NCI-H1092 treated with DMSO at 0.1 percent for 48 hours (cell line): ENCODE measurements at places on chromosomes 3 and 15.

GRCh38 chr3:129020691-129021090, 19.6 kb downstream of the EFCC1 start:
- DNase-seq: no peak

- DNase-seq: no peak
Measured at GRCh38 chr3:109265295-109265694, 51.0 kb downstream of the DPPA2 start.

- peak; percentile 49 for DNase-seq
Measured at GRCh38 chr15:40279437-40280141, 3.3 kb downstream of the ANKRD63 start.

GRCh38 chr3:147656023-147656422, 246.9 kb downstream of the ZIC1 start:
- no peak for DNase-seq

- no peak for DNase-seq
Measured at GRCh38 chr3:144843099-144843498, 871.5 kb downstream of the DIPK2A start.

GRCh38 chr3:115915061-115915460, 291.8 kb downstream of the GAP43 start:
- DNase-seq: no peak

GRCh38 chr3:57927916-57928315, 80.3 kb upstream of the FLNB start:
- DNase-seq: no peak

- no peak for DNase-seq
Measured at GRCh38 chr3:42608581-42608980, 8.1 kb downstream of the NKTR start.

GRCh38 chr3:45642731-45643152, 46.5 kb upstream of the SACM1L start:
- DNase-seq: peak; percentile 41

DNA sequence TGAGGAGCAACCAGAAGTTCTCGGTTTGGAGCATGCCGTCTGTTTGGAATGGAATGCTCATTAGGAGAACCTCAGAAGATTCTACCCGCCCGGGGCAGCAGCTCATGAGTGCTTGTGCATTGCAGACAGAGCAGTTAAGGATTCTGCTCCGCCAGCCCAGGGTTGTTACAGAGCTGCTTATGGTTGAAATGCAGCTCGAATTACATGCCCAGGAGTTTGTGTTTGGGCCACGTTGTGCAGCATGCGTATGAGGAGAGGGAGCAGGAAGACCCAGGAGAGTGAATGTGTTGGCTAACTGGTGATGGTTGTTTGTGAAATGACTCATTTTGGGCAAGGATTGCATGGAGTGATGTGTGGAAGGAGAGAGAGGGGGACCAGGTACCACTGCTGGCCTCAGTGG, 9.0 kb downstream of the FGD5 start:
- DNase-seq: no peak

GRCh38 chr3:70273492-70273891, 38.9 kb downstream of the MDFIC2 start:
- no peak for DNase-seq

- no peak for DNase-seq
Measured at GRCh38 chr15:65925338-65925737, 56.0 kb downstream of the RAB11A start.

GRCh38 chr3:66115858-66116654, 77.3 kb upstream of the MAGI1 start:
- no peak for DNase-seq

GRCh38 chr3:72998466-72998865, 1.9 kb downstream of the PPP4R2 start:
- DNase-seq: no peak

GRCh38 chr15:62807539-62808130, 234.9 kb upstream of the TPM1 start:
- DNase-seq: no peak

DNA sequence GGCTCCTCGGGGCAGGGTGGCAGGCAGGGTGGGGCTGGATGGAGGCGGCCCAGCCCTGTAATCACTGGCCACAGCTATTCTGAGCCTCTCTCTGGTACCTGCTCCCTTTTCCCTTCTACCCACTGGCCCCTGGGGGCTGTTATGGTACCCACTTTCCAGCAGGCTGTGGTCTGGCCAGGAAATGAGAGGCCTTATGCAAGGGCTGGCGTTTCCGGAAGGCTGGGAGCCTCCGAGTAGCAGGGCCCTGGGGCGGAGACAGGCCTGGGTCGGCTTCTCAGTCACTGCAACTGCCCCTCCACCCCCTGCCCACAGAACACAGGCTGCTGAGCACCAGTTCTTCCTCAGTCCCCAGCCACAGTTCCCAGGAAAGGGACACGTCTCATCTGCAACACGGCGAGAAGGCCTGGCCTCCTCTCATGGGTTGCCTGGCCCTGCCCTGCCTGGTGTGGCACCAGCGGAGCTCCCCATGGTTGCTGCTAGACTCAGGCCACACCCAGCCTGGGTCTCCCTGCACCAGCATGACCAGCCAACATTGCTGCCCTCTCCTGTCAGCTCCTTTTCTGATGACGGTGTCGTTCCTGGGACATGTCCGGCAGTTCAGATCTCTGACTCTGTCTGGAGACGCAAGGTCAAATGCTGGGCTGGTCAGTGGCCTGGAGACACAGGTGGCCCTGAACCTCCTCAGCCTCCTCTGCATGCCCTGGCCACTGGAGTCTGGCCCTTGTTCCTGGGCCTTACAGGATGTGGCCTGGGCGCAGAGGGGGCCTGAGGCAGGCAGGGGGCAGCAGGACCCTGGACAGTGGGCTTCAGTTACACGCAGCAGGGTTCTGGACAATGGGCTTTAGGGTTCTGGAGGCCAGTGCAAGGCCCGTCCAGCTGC, 6.5 kb downstream of the CHST13 start:
- no peak for DNase-seq

DNA sequence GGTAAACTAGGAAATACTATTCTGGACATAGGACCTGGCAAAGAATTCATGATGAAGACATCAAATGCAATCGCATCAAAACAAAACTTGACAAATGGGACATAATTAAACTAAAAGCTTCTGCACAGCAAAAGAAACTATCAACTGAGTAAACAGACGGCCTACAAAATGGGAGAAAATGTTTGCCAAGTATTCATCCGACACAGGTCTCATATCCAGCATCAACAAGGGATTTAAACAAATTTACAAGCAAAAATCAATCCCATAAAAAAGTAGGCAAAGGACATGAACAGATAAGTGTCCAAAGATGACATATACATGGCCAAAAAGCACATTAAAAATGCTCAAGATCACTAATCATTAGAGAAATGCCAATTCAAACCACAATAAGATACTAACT, 1088.9 kb downstream of the NAALADL2 start:
- DNase-seq: peak; percentile 97

GRCh38 chr15:26525096-26525495, 247.8 kb downstream of the GABRB3 start:
- DNase-seq: no peak

- no peak for DNase-seq
Measured at GRCh38 chr3:41163421-41163820, 35.9 kb upstream of the CTNNB1 start.

DNA sequence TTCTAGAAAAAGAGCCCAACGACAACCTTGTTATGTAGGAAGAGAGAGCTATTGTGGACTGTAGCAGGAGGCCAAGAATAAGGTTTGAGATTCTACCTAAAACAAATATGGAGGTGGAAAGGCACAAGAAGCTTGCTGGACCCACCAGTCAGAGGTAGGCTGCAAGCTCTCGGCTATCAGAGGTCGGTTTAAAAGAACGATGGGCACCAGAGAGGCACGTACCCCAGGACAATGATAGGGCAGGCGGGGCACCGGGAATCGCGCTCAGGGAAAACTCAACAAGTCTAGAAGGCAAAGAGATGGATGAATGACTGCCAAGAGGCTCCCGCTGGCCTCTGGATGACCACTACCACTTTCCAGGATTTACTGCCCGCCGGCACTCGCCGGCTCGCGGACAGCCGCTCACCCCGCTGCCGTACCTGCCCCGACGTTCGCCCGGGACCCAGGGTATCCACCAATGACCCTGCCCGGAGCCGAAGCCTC, 1.1 kb downstream of the HDGFL3 start:
- DNase-seq: peak; percentile 14

DNA sequence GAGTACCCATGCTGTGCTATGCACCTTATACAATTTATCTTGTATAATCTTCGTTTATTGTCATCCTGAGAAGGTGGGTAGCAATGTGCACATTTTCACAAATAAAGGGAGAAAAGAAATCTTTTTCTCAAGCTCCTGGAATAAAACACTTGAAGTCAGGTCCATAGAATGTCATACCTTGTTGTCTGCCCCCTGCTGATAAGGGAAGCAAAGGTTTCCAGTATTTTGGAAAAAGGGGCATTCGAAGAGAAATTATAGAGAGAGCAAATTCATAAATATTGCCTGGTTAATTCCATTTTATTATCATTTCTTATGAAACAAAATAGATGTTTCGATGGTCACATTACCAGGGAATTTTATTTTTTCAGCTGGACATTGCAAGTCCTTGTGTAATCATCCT, 277.8 kb downstream of the RAP2B start:
- no peak for DNase-seq

DNA sequence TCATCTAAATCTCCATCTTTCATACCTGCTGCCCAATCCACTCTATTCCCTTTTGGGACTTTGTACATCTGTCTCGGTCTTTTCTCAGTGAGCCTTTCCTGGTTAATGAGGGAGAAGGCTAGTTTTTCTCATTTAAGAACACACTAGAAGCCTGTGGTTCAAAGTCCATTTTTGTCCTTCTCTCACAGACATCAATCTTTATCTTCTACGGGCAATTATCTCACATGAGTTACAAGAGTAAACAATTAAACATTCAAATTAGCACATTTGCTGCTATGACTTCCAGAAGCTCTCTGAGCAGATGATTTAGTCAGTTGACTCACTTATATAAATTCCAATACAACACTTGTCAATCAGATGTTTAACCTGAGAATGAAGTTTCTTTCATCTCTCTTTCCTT, 49.3 kb upstream of the KBTBD8 start:
- DNase-seq: no peak

DNA sequence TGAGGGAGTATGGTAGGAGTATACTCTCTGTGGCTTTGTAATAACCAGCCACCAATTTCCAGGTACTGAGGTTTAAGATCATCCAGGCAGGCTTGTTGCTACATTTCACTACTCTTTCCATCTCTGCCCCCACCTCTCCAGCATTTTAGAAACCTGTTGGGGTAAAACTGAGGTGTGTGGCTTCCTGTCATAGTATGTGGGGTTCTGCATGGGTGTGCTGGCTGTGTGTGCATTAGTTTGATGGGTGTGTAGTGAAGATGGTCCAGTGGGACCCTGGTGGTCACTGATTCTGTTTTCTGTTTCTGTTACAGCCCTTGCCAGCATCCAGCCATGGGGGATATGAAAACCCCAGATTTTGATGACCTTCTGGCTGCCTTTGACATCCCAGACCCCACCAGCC, 34.0 kb downstream of the ZNF592 start:
- DNase-seq: no peak

DNA sequence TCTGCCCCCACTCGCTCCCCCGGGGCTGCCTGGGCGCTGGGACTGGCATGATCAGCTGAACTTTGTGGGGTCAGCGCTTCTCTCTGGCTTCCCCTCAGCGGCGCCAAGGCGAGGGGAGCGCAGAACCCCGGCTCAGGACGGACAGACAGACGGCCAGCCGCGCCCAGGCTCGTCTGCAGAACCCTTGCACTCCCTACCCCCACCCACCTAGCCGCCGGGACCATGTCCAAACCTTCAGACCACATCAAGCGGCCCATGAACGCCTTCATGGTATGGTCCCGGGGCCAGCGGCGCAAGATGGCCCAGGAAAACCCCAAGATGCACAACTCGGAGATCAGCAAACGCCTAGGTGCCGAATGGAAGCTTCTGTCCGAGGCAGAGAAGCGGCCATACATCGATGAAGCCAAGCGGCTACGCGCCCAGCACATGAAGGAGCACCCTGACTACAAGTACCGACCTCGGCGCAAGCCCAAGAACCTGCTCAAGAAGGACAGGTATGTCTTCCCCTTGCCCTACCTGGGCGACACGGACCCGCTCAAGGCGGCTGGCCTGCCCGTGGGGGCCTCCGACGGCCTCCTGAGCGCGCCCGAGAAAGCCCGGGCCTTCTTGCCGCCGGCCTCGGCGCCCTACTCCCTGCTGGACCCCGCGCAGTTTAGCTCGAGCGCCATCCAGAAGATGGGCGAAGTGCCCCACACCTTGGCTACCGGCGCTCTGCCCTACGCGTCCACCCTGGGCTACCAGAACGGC, 621 bp downstream of the SOX14 start:
- no peak for DNase-seq

- DNase-seq: no peak
Measured at GRCh38 chr3:89606151-89606550, 498.7 kb downstream of the EPHA3 start.

GRCh38 chr3:194329583-194329965, 21.6 kb downstream of the CPN2 start:
- no peak for DNase-seq

DNA sequence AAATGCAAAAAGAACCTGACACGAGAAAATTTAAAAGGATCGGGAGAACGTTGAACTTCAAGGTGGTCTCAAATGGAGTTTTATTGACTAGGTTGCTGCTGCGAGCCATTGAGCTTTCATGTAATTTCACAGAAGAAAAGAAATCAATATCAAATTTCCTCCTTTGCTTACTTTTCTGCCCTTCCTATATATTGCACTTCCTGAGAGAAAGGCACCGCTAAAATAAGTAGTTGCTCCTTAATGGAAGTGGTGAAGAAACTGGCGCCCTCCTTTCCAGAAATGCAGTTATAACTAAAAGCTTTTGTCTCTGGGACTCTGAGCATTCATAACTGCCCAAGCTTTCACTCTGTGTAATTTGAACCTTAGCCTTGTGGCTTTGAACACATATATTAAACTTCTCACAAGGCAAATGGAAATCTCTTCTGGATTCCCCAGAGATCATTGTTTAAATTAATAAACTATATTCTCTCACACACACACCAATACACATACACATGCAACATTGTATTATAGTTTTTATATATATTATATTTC, 13.4 kb downstream of the EID1 start:
- DNase-seq: no peak

GRCh38 chr3:172692751-172693338, 18.0 kb downstream of the NCEH1 start:
- DNase-seq: no peak

DNA sequence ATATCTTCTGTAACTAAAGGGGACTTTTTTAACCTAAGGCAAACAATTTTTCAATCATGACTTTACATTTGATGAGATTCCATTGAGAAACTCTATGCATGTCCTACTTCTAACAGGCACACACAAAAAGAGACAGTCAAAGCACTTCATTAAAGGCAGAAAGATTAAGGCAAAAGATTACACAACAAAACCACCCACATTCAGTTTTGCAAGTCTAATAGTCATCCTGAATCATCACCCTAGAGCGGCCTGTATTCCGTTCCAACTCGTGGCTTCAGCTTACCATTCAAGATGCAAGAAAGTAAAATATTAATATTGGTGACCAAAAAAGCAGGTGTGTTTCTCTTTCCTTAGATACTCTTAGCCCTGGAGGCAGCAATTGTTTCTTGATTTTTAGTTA, 205.9 kb downstream of the P3H2 start:
- DNase-seq: no peak

- no peak for DNase-seq
Measured at GRCh38 chr3:63355809-63356208, 77.7 kb downstream of the SYNPR start.

- no peak for DNase-seq
Measured at GRCh38 chr3:128215800-128216495, 62.7 kb downstream of the EEFSEC start.

- no peak for DNase-seq
Measured at GRCh38 chr15:99424131-99424571, 141.6 kb upstream of the MEF2A start.
